ENCODE measurements at places on chromosomes 2 and 18. TPM values are rescaled to one million over a fixed set of nuclear protein-coding genes. Genes with fewer than 3 reads are reported as not detected.
A peak's percentile ranks its signal among the peaks of the same experiment; 100 is the strongest.

DNA sequence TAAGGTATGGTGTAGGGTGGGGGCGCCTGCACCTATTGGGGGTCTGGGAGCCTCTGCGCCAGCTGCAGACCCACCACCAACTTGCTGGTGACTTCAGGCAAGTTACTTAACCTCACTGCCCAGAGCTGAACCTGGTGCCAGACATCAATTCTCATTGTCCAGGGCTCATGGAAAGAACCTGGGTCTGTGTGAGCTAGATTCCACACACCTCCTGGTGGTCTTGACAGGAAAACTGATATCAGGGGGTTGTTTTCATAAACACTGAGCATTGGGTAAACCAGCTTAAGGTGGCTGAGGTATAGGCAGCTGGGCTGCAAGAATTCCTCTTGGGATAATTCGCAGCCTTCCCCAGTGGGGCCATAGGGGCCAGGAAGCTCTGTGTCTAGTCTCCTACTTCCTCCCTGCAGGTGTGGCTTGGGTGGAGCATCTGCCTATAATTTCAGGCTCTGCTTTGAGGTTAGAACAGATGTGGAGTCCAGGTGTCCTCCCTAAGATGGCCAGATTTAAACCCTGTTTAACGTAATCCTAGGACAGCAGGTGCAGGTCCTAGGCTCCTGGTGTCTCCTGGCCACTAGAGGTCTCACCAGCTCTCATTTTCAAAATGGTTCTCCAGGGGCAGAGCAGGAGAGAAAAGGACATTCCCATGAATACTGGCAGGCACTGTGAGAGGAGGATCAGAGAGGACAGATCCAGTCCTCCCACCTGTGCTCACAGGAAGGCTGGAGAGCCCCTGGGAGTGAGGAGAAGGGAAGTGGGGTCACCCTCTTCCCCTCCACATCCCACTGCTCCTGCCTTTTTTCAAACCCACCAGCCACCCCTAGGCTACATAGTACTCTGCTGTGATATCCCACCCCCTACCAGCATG, 100.4 kb upstream of the SMAD2 start:
- no peak for DNase-seq

GRCh38 chr2:222535477-222535876, 111.1 kb downstream of the SGPP2 start:
- no peak for DNase-seq

DNA sequence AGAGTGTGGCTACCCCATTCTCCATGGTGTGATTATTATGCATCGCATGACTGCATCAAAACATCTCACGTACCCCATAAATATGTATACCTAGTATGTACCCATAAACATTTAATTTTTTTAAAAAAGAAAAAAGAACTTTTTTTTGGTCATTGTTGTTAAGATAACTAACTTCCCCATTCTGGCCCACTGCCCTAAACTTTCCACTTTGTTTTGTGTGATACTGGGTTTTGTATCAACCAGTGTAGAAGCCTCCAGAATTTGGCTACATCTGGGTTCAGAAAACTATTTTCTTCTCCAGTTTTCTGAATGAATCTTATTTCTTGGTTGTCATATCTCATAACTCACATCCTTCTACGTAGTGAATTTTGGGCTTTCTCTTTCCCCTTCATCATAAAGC, 62.3 kb upstream of the NABP1 start:
- no peak for DNase-seq

DNA sequence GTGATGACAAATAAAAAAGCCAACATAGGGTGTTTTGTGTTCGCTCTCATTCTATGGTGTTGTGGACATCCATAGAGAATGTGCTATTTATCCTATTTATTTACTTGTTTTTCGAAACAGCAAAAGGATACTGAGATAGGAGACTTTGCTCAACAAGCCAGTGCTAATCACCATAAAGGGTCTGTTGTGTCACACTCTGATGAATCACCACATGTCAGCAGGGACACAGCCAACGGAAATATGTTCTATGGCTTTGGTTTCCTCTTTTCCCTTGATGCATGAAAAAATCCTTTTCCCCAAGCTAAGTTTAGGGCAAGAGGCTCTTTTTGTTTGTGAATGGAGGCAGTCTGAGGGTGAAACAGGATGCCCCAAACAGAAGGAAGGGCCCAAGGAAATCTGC, 154.3 kb downstream of the RNF152 start:
- DNase-seq: no peak

TUBA4B gene
- total RNA-seq: not detected

CCDC150 gene
- 1.7 TPM for total RNA-seq

POTEI gene
- total RNA-seq: not detected

- no peak for DNase-seq
These were observed 519.8 kb upstream of the MYT1L start for GRCh38 chr2:2850859-2851258.

CRYGD gene
- not detected for total RNA-seq

GRCh38 chr2:215900203-215900611, 113.1 kb downstream of the MREG start:
- no peak for DNase-seq

ANKRD12 gene
- 65.2 TPM for total RNA-seq

GEN1 gene
- total RNA-seq: 3.7 TPM

- peak; percentile 75 for DNase-seq
These were observed 103.9 kb upstream of the HS6ST1 start for GRCh38 chr2:128422571-128422970.

DNA sequence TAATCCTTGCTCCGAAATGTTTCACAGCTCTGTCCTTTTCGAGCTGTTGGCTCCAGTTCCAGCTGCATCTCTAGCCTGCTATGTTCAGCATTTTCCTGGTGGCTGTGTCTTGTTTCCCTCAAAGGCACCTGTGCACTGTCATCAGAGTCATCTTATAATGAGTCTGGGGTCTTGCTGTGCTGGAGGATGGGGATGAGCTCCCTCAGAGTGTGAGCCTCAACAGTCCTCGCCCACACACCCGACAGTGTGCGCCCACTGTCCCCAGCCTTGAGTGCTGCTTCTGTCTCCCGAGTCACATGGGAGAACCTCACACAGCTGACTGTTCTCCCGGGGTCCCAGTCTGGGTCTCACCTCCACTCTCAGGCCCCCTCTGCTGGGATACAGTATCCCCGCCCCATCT, 25.4 kb downstream of the SPP2 start:
- peak; percentile 89 for DNase-seq

- DNase-seq: no peak
These were observed 89.3 kb downstream of the ARMC9 start for GRCh38 chr2:231287696-231288095.

OBSL1 gene
- 81.0 TPM for total RNA-seq

DNA sequence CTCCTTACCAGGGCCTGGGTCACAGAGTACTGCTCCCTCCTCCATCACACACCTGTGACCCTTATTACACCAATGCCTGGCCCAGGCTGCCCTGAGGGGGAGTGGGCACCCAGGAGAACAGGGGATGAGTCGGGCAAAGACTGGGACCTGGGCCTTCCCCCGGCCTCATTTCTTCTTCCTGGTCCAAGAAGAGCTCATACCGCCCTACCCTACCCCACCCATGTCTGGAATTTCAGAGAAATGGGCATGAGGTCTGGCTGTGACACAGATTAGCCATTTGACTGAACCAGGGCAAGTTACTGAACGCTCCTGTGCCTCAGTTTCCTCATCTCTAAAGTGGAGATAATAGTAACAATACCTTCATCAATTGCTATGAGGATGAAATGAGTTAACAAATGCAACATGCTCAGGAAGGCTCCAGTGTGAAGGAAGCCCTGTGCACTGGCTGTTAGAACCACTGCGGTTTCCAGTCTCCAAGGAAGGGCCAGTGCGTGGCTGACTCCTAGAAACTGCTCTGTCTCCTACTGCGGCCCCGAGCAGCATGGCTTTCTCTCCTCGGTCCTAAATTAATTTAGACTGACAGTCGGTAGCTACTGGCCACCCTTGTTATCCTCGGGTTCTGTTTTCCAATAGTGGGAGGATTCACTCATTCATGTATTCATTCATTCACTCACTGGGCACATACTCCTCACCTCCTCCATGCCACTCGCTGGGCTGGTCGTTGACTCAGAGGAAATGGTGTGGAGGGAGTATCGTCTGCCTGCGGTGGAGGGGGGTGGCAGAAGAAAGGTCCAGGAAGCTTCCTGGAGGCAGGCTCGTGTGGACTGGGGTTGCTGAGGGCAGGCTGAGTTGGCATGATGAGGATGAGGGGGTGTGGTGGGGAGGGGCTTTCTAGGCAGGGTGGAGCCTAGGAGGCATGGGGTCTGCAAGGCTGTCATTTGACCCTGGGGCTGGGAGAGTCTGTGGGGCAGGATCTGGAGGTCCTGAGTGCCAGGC, 175.6 kb downstream of the GLI2 start:
- DNase-seq: no peak

GRCh38 chr2:100561191-100561590, 1.6 kb upstream of the PDCL3 start:
- DNase-seq: no peak

GRCh38 chr2:44766220-44766619, 175.3 kb upstream of the SIX3 start:
- no peak for DNase-seq

MERTK gene
- 20.7 TPM for total RNA-seq

- DNase-seq: peak; percentile 94
These were observed 11.4 kb downstream of the HK2 start for GRCh38 chr2:74845217-74845751.

- DNase-seq: no peak
These were observed 217.8 kb downstream of the OSR1 start for GRCh38 chr2:19140463-19141208.

- no peak for DNase-seq
These were observed 311.8 kb downstream of the LNPK start for GRCh38 chr2:175690113-175690837.

DNA sequence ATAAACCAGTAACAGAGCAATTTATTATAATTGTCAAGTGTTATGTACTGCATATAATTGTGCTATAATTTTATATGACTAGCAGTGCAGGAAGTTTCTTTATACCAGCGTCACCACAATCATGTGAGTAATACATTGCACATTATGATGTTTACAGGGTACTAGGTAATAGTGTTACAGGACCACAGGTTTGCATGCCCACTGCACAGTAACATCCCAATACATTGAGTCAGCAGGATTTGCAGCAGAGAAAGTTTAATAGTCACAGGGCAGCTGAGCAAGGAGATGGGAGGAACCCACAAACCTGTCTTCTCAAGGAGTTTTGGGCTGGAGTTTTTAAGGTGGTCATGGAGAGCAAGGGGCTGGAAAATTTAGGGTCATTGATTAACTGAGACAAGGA, 1042.9 kb upstream of the ACVR2A start:
- no peak for DNase-seq

GRCh38 chr2:44362207-44363015, 664 bp downstream of the CAMKMT start:
- peak; percentile 93 for DNase-seq

SERPINB3 gene
- not detected for total RNA-seq

DNA sequence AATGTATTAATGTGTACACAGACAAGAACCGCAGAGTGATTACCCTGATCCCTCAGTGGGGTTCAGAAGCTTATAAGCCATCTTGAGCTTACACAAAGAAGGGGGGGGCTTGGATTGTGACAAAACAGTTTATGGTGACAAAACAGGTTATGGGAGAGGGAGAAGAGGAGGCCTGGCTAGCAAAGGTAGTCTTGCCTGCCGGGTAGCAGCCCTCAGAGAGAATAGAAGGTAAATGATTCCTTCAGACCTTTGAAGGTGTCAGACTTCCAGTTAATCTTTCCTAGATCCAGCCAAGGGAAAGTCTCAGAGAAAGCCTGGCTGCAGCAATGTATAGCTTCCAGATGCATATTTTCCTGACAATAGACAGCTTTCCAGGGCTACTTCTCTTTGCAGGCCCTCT, 44.6 kb upstream of the RAPH1 start:
- DNase-seq: no peak
